ENCODE measurements at places on chromosomes 1 and 21.
A peak's percentile ranks its signal among the peaks of the same experiment; 100 is the strongest.

DNA sequence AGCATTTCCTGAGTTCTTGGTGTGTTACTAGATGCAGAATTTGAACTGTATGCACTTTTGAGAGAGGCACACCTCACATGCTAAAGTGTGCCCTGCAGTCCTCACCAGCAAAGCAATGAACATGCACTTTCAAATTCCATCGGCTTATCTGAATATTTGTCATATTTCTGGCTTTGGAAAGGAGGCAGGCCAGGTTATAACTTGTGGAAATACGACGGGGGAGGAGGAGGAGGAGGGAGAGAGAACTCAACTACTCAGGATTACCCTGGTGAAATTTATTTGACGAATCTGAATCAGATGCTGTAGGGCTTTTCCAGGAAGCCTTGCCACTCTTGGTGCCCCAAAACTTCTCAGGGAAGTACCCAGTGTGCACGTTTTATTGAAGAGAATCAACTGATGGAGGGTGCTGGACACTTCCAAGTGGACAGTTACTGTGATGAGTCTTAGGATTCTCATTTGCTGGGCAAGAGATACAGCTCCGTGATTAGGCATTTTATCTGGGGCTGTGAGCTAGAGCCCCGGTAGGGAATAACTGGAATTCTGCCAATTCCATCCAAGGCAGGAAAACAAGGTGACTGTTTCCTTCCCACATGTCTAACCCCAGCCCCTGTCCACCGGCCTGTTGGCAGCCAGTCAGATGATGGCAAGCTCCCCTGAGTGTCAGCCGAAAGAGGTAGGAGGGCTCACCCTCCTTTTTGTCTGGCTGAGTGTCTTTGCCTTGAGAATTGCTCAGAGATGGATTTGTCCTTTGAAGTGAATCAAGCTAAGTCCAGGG is 3.8 kb downstream of the PDPN start:
- no peak for DNase-seq

DNA sequence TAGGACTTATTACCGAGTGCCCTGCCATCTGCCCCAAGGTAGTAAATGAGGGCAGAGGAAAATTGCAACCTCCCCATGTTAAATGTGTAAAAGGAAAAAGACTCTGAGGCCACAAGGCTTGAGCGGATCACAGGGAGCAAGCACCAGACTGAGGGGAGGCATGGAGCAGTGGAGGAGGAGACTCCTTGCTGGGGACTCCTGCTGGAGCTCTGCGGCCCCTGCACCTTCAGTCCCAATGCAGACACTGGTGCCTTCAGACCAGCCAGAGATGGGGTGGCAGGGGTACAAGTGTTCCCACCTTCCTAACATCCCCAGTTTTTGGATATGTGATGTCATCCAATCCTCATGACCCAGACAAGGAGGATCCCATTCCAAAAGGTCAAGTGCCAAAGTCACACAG is 128.4 kb upstream of the NGF start:
- no peak for DNase-seq

- DNase-seq: no peak
Observed at GRCh38 chr1:77970192-77970591, 8.7 kb downstream of the FUBP1 start.

- DNase-seq: no peak
Observed at GRCh38 chr1:216314379-216315095, 108.7 kb downstream of the USH2A start.

DNA sequence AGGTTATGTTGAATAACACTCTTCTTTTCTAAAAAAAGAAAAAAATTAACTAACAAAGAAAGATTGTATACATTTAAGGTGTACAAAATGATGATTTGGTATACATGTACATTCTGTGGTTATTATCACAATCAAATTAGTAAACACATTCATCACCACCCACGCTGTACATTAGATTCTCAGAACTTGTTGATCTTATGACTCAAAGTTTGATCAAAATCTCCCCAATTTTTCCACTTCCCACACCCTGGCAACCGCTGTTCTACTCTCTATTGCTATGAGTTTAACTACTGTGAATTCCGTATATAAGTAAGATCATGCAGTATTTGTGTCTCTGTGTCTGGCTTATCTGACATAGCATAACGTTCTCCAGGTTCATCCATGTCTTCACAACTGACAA is 469.5 kb upstream of the CHRM3 start:
- no peak for DNase-seq

GRCh38 chr1:109252893-109253802 is 3.8 kb downstream of the CELSR2 start:
- DNase-seq: no peak

GRCh38 chr1:221532071-221532773 is 209.7 kb downstream of the DUSP10 start:
- no peak for DNase-seq

DNA sequence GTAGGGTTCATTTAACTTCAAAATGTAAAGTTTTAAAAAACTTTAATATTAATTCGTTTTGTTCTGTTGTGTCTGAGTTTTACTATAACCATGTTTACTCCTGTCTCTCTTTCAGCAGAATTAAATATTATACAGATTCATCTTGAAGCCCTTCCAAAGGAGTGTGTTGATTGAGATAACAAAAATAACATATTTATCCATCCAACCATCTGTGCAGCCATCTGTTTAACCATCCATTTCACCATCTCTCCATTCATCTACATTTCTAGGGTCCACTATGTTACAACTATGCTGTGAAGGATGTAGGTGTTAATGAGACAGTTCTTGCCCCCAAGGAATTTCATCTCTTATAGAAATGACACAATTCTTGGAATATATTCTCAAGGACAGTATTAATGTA is 36.0 kb upstream of the GNG12 start:
- no peak for DNase-seq

DNA sequence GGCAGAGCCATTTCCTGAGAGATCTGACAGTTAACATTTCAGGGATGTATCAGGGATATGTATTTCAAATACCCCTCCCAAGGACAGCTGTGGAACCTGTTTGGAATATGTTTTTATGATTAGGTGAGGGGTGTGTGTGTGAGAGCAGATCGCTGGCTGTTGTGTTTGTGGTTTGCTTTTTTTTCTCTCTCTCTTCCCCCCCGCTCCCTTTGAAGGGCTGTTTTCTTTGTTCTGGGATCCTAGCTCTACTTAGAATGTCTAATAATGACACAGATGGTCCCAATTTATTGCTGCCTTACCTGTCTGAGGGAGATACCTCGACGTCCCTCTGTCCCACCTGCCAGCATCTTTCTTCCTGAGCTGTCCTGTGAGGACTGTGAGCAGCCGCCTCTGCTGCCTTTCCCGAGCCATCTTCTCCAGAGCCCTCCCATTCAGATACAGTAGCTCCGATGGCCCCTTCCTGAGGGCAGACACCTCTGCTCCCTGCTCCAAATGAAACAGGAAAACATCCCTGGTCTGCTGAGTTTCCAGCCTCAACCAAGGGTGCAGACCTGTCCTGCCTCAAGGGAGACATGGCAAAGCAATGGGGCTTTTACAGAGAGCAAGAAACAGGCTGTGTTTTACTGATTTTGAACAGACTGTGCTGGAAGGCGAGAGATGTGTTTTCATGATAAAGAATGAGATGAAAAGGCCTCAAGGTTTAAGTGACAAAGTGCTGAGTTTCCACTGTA is 138.0 kb upstream of the TNR start:
- DNase-seq: no peak

- no peak for DNase-seq
Observed at GRCh38 chr1:232508130-232508701, 121.7 kb downstream of the SIPA1L2 start.

- no peak for DNase-seq
Observed at GRCh38 chr1:198763298-198763714, 124.5 kb downstream of the PTPRC start.

DNA sequence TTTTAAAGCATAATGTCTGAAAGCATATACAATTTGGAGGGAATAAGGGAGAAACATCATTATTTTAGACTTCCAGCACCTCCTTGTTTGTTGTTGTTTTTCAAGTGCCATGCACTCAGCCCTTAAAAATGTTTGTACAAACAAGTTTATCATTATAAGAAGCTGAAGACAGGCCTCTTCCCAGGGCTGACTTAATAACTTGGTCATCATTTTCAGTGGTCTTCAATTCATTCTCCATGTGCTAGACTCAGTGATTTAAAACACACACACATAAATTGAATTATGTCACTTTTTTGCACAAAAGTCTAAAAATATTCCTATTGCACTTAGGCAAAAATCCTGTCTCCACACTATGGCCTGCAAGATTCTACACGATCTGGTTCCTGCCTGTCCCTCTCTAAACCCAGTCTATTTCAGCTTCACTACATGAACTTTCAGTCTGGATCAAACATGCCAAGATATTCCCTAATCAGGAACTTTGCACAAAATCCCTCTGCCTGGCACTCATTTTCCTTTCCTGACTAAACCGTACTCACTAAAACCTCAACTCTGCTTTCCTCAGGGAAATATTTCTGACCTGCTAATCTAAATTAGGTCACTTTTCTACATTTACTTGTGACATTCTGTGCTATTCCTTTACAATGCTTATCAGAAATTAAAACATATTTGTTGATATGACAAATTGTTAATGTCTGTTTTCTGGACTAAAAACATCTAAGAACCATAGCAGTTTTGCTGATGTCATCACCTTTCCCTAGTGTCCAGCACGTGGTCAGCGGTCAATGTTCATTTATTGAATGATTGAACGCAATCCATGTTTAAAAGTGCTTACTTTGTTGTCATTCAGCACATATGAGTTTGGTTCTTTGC is 14.8 kb upstream of the GBP5 start:
- DNase-seq: no peak

DNA sequence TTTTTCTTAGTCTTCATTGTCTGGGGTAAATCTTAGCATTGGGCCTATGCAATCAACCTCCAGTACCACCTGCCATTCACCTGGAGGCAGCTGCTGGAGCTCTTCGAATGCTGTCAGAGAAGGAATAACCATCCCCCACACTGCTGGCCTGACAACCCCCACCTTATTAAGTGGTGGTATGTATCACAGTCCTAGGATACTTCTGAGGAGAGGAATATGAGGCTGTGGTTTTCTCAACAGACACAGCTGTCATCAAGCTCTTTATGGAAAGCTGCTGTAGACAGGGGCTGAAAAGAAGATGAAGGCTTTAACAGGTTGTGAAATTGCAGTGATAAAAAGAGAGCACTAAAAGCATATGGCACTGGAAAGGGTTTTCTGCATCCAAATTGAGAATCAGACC is 61.7 kb downstream of the TSEN15 start:
- no peak for DNase-seq

DNA sequence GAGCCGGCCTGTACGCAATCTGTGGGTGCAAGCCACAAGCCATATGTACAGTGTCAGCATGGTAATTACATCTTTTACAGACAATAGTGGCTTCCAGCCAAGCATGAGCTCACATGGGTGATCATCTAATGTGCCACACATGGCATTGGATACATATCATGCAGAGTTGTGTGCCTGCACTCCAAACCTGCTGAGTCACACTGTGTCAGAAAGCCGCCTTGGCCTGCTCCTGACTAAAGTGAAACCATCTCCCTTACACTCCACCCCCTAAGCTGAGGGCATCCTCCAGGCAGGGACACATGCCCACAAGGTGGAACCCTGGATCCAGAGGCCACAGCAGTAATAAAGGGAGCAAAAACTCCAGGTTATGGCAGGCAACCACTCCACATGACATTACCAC is 72.5 kb downstream of the KCNT2 start:
- no peak for DNase-seq

- DNase-seq: no peak
Observed at GRCh38 chr21:45310459-45310858, 22.8 kb upstream of the POFUT2 start.

GRCh38 chr1:188641566-188642211 is 1812.9 kb downstream of the PLA2G4A start:
- DNase-seq: no peak

- DNase-seq: no peak
Observed at GRCh38 chr1:118905196-118905595, 82.9 kb downstream of the TBX15 start.

DNA sequence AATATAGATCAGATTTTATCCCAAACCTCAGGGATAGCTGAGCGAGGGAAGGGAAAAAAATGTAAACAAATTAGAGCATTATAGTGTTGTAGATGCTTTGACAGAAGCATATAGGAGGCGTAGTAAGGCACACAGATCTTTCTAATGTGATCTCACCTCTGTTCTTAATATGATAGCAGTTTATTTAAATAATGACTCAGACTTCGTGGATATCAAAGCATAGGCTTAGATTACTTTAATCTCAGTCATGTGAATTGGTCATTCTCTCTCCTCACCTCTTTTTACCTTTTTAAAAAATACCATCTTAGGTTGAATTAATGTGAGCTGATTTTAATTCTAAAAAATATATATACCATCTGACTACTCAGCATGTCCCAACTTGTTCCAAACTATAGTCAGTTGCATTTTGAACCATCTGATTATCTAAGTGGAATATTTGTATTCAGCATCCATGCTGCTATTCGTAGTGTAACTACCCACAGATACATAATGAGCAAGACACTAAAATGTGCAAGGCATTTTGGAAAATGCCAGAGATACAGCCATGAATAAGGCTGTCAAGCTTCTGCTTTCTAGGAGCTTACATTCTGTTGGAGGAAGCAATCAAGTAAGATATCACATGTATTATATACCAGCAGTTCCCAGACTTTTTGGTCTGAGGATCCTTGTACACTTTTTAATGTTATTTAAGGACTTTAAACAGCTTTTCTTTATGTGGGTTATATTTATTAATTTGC is 76.7 kb downstream of the OSBPL9 start:
- no peak for DNase-seq

- peak; percentile 90 for DNase-seq
Observed at GRCh38 chr21:38773099-38774061, 32.3 kb upstream of the ETS2 start.

GRCh38 chr1:44792736-44793502 is 4.9 kb upstream of the BEST4 start:
- DNase-seq: no peak

GRCh38 chr1:27626031-27626935 is 8.7 kb downstream of the FGR start:
- DNase-seq: no peak

DNA sequence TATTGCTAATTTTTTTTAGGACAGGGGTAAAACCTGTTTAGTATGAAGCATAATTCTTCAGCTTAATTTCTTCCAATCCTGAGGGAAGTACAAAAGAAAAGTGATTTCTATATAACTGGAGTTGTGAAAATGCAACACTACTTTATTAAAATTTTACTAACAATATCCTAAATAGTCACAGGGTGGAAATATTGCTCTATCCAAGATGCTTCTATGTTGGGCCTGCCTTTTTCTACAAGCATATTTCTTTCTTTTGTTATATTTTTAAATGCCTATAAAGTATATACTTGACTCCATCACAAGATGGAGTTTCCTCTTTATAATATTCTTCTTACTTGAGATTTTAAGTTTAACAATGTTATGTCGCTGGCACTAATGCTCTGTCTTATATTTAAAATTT is 37.9 kb downstream of the DTL start:
- no peak for DNase-seq

- peak; percentile 97 for DNase-seq
Observed at GRCh38 chr1:32724678-32725614, 22.4 kb upstream of the SYNC start.

DNA sequence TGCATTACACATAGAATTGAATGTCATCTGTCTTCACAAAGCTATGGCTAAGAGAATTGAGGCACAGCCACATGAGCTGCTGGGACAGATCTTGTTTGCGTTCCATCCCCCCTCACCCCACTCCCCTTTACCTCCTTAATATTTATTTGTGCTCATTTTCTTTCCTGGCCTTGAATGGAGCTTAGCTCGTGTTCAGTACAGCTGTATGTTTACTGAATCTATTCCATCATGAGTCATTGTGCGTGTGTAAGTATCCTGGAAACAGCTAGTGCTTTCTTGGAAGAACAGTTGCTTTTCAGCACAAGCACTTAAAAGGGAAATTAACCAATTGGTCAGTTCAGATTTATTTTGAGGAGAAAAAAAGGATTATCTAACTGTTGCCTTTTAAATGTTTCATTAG is 14.7 kb downstream of the PROX1 start:
- DNase-seq: no peak

- DNase-seq: no peak
Observed at GRCh38 chr1:4210043-4210442, 310.0 kb upstream of the C1orf174 start.
